ENCODE measurements at places on chromosomes 1 and 21.

DNA sequence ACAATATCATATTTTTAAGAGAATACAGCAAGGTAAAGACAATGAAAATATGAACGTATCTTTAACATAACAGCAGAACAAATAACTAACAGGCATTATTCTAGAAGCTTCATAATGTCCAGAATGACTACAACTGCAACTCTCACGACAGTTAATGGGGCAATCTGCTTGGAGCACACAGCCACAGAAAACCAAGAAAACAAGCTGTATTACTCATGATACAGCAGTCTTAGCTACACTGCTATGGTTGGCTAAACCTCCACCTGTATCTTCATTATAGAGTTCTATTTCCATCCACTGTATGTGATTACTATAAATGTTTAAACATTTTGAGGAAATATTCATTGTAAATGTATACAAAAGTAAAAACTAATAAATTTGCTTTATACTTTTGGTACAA lies 139.9 kb downstream of the DPYD start:
- DNase-seq, result no peak

GRCh38 chr1:1157033-1157365 lies 16.7 kb upstream of the TTLL10 start:
- DNase-seq, result no peak

GRCh38 chr1:232518349-232518748 lies 111.6 kb downstream of the SIPA1L2 start:
- DNase-seq, result no peak

GRCh38 chr1:203627398-203627797 lies 766 bp downstream of the ATP2B4 start:
- DNase-seq, result no peak

DNA sequence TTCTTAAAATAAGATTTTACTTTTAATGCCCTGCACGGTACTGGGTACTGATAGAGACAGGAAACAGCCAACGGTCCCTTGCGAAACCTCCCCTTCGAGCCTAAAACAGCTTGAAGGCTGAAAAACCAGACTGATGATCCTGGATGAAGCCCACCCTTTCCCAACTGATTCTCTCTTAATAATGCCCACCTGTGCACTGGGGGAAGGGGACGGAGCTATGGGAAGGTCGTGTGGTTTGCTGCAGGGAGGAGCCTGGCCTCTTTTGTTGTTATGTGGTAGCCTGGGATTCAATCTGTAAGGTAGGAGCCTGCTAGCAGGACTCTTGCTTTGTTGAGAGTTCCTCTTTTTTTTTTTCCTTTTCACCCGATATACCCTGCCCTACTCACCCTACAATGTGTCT lies 25.6 kb downstream of the SAMSN1 start:
- no peak for DNase-seq

Data from GOT3 (cell line).